ENCODE measurements at places on chromosomes 2 and 18.
A peak's percentile ranks its signal among the peaks of the same experiment; 100 is the strongest.

- DNase-seq = peak; percentile 90
Measured at GRCh38 chr2:63827749-63828148, 13.9 kb upstream of the UGP2 start.

DNA sequence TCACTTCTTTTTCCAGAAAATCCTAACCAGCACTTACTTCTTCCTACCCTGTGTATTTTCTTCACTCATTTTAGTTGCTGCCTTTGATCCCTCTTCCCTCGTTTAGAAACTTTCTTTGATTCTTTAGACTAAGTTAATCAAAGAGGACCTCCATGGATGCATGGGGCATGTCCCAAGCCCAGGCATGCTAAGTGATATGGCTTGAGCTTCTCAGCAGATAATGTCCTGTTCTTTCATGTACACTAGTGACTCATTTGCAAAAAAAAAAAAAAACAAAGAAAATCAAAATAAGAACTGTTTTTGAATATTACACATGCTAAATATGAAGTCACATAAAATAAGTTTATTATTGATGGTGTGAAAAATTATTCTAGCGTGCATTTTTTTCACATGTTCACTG lies 800.9 kb downstream of the SATB2 start:
- no peak for DNase-seq

DNA sequence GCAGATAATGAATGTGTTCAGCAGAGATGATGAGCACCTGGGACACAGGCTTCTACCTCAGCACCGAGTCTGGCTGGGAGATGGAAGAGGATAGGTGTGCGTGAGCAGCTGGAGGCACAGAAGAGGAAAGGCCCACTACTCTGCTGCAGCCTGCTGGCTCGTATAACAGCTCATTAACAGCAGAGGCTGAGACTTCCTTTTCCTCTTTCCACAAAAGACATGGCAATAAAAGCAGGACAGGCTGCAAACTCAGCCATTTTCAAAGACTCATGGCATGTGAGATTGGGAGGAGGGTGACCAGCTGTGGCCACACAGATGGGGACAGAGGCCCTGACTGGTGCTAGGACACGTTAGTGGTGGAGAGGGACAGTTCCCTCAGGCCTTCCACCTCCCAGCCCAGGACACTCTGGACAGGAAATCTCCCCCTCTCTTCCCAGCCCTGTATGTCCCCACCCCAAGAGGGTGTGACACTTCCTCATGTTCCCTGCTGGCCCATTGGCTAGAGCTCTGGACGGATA lies 60.3 kb downstream of the CACNB4 start:
- DNase-seq = no peak

DNA sequence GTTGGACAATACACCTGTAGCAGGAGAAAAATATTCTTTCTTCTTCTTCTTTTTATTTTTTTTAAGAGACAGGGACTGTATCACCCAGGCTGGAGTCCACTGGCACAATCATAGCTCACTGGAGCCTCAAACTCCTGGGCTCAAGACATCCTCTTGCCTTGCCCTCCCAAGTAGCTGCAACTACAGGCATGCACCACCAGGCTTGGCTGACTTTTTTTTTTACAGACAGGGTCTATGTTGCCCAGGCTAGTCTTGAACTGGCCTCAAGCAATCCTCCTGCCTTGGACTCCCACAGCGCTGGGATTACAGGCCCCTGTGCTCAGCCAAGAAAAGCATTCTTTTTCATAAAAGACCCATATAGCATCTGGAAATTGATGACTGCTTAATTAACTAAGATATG lies 17.1 kb upstream of the ARHGAP28 start:
- no peak for DNase-seq

GRCh38 chr2:38665854-38666555 lies at the start of gene GALM:
Gene GALM (plus strand): TSS chr2:38666114. CDS start chr2:38666162, 48 bp downstream.
- DNase-seq = peak; percentile 95

DNA sequence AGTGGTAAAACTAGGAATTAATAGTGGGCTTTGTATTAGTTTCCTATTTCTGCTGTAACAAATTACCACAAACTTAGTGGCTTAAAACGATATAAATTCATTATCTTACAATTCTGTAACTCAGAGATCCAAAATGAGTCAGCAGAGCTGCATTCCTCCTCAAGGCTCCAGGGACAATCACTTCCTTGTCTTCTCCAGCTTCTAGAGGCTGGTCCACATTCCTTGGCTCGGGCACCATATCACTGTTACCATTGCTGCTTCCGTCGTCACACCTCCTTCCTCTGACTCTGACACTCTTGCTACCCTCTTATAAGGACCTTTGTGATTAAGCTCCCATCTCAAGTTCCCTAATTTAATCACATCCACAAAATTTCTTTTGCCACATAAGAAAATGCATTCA lies 567.8 kb upstream of the KLHL29 start:
- peak; percentile 38 for DNase-seq

- DNase-seq = no peak
Measured at GRCh38 chr2:7667260-7667757, 750.1 kb downstream of the RNF144A start.

GRCh38 chr18:52219102-52219501 lies 120.9 kb upstream of the DCC start:
- no peak for DNase-seq

DNA sequence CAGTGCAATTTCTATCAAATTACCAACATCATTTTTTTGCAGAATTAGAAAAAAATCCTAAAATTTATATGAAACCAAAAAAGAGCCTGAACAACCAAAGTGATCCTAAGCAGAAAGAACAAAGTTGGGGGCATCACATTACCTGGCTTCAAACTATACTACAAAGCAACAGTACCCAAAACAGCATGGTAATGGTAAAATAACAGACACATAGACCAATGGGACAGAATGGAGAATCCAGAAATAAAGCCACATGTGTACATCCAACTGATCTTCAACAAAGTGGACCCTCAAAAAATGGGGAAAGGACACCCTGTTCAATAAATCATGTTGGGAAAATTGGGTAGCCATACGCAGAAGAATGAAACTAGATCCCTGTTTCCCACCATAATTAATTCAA lies 245.7 kb upstream of the CTAGE1 start:
- no peak for DNase-seq

- no peak for DNase-seq
Measured at GRCh38 chr18:8300751-8301410, 308.4 kb upstream of the RAB12 start.

GRCh38 chr2:199273042-199273511 lies 184.7 kb downstream of the SATB2 start:
- DNase-seq = no peak

GRCh38 chr2:128041561-128041960 lies 13.7 kb upstream of the SAP130 start:
- DNase-seq = no peak

- DNase-seq = no peak
Measured at GRCh38 chr18:68623342-68623741, 91.6 kb downstream of the TMX3 start.

GRCh38 chr18:8656232-8656631 lies 47.0 kb downstream of the RAB12 start:
- DNase-seq = no peak

DNA sequence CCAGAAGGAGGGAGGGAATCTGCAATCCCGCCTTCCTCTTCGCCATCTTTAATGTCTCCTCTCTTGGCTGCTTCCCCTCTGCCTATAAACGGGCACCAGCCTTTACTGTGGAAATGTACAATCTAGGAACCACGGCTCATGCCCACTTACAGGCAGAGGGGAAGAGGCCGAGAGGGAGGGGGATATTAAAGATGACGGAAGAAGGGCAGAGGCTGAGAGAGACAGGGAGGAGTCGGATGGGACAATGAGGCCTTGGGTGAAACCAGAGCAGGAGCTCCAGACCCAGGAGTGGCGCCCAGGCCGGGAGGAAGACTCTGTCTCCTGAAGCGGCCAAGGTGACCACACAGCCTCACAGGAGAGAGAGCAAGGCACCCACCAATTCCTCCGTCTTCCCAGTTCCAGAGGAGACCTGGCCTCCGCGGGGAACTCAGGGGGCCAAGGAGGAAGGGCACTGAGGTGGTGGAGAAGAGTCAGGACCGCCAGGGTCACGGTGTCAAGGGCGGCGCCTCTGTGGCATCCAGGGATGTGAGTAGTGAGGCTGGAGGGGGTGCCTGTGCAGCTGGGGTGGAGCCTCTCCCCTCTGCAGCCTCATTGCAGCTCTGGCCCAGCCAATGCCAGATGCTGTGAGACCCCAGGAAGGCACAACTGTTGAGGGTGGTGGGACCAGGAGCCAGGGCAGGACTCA lies 67.8 kb downstream of the CIB4 start:
- DNase-seq = no peak

DNA sequence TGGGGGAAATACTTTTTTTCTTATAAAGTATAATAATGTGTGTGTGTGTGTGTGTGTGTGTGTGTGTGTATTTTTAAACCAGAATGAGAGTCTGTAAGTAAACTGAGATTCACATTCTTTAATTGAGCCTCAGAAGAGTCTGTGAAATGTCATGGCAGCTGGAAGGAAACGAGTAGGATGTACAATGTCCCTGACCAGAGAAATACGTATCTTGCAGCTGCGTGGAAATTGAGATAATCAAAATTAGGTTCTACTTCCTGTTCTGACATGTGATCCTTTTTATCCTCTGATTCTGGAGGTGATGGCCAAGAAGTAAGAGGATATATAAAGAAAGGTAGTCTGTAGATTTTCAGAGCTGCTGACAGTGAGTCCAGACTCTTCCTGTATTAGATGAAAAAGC lies 50.0 kb downstream of the SH3RF3 start:
- no peak for DNase-seq

GRCh38 chr2:86000131-86000937 lies 105.4 kb downstream of the POLR1A start:
- DNase-seq = peak; percentile 17

DNA sequence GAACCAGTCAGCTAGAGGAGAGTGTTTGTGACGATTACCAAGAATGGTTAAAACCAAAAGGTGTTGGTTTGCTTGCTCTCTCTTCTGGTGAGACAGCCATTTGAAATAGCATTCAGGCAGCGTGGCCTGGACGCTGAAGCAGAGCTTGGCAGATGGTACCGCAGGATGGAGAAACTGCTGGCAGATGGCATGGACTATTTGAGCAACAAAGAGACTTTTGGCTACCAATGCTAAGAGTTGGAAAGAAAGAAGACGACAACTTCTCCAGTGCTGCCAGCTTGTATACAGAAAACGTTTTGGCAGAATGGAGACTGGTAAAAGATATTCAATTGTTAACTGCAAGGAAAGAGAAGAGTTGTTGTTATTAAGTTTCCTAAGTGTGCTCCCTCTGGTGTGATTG lies 315.0 kb downstream of the PARD3B start:
- no peak for DNase-seq

GRCh38 chr2:62287899-62288880 lies 92.3 kb downstream of the B3GNT2 start:
- no peak for DNase-seq

DNA sequence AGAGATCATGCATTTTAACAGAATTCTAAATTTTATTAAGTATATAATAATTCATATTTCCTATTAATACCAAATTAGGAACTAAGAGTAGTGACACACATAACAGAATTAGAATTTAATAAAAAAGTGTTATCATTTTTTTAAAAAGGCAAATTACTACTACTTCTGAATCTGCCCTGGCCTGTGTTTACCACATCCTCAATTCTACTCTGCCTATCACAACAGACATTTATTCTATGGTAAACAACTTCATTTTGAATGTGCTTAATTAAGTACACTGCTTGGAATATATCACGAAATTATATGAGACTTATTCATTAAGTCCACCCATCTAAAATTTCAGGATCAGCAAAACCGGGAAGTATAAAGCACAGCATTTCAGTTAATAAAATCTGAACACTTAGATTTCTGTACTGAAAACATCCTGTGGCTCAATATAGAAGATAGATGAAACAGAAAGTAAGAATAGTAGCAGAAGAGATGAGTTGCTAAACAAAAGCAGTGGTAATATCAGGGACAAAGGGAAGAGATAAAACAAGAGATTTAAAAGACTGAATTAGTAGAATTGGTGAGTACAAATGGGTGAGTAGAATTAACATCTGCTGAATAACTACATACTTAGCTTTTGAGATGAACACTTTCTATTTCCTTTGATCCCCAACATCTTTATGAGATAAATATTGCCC lies 3.7 kb downstream of the SMC6 start:
- DNase-seq = no peak

- DNase-seq = no peak
Measured at GRCh38 chr2:39392672-39393071, 44.4 kb downstream of the MAP4K3 start.

DNA sequence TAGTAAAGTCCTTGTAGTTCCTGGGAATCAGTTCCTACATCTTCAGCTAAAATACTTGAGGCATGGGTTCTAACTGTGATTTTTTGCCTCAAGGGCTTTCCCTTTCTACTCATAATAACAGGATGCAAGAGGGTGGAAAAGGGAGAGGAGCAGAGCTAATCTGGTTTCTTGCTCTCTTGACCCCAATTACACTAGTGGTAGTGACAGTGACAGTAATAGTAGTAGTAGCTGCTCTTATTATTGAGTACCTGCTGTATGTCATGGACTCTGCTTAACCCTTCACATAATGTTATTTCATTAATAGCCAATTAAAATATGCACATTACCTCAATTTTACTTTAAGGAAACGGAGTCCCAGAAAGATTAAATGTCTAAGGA lies 214.8 kb upstream of the HNRNPA3 start:
- DNase-seq = no peak

- no peak for DNase-seq
Measured at GRCh38 chr2:161096336-161096735, 63.9 kb upstream of the TANK start.

- no peak for DNase-seq
Measured at GRCh38 chr2:97718942-97719341, 5.6 kb downstream of the ZAP70 start.

DNA sequence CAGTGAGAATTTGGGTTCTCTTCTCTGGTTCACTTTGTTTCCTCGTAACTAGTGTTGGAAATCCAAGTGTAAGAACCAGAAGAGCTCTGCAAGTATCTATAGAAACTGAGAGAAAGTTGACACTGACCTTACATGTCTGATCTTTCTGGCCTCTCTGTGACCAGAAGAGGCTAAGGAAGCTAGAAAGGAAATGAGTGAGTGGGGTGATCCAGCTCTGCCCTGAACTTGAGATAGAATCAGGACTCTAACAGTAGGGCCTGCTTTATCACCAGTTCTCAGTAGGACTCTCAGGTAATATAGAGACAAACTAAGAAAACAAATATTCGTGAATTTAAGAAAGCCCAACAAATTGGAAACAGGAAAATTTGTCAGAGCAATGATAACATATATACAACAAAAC lies 441.2 kb upstream of the ZNF804A start:
- DNase-seq = no peak

GRCh38 chr2:98730053-98730706 lies 752 bp downstream of the MGAT4A start:
- DNase-seq = peak; percentile 64

DNA sequence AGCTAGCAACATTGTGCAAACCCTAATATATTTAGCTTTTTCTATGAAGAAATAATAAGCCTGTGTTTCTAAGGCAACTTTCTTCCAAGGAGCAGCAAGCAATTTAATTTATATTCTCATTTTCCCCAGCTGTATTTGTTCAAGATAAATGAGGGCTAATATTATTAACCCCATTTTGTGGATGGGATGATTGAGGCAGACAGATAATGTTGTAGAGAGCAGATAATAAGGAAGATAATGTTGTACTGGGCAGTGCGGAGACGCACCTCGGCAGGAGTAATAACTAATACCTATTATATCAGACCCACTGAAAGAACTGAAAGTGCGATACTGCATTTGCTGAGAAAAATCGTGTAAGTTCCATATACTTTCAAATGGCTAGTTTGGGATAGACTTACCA lies 344.1 kb upstream of the FANCL start:
- DNase-seq = no peak
